Stimulated activated CD8-positive, alpha-beta memory T cell treated with anti-CD3 and anti-CD28 coated beads, Interleukin-4, amount 100 ng/mL, for 4 hours (primary cell): ENCODE measurements at places on chromosomes 6 and 20.

GRCh38 chr6:155130161-155130853, 133.5 kb upstream of the CLDN20 start:
- DNase-seq, result no peak

GRCh38 chr6:35609588-35609987, 79.1 kb downstream of the FKBP5 start:
- DNase-seq, result no peak

DNA sequence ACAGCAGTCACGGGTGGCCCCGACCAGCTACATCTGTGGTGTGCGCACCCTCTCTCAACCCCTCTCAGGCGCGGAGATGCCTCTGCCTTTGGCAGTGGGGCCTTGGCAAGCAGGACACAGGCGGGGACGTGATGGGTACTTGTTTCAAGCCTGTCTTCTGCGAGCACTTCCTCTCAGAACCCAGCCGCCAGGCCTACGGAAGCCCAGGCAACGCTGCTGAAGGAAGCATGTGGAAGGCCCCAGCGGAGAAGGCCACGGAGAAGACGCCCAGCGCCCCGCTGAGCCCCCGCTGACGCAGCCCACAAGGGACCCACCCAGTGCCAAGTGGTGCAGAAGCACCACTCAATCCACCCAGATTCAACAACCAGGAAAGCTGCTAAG, 13.0 kb downstream of the SERPINB6 start:
- DNase-seq, result no peak

GRCh38 chr6:142816031-142816430, 128.9 kb downstream of the HIVEP2 start:
- no peak for DNase-seq

GRCh38 chr6:91240878-91241603, 654.2 kb upstream of the MAP3K7 start:
- no peak for DNase-seq

GRCh38 chr6:31202259-31203166, 32.0 kb upstream of the POU5F1 start:
- no peak for DNase-seq

DNA sequence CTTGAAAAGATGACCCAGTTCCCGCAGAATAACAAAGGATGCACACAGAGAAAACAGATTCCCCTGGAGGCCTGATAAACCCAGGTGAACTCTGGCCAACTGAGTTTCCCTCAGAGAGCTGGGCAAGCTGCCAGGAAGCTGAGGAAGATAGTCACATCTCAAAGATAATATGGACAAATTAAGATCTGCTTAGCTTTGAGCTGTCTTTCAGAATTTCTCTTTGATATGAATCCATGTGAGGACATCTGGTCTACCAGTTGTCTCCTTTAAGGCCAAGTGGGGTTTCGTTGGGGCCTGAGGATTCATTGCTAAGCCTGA, 59.5 kb downstream of the ID4 start:
- no peak for DNase-seq

DNA sequence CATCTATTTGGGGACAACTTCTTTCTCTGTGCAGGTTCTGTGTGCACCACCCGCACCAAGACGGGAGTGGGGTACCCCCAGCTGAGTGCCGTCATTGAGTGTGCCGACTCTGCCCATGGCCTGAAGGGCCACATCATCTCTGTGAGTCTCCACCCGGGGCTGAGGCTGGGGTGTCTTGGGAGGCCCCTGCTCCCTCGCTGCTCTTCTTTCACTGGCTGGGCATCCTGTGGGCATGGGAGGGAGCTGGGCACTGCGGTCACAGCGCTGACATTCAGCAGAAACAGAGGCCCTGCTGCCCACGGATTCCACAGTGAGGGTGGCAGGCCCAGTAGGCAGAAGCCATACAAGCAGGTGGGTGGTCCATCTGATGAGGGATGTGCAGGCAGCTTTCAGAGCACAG, 40.4 kb downstream of the GMPR start:
- DNase-seq, result no peak
